ENCODE measurements at places on chromosomes 4 and X. TPM values are rescaled to one million over a fixed set of nuclear protein-coding genes. Genes with fewer than 3 reads are reported as not detected.

Gene TREX2
- total RNA-seq: 2.0 TPM

GRCh38 chr4:123952530-123953274 lies 556.1 kb downstream of the SPRY1 start:
- no peak for DNase-seq

GRCh38 chr4:183550345-183551093 lies 45.7 kb downstream of the ING2 start:
- no peak for DNase-seq

Gene IGFBP7
- 20.6 TPM for total RNA-seq

Gene GPR82
- not detected for total RNA-seq

DNA sequence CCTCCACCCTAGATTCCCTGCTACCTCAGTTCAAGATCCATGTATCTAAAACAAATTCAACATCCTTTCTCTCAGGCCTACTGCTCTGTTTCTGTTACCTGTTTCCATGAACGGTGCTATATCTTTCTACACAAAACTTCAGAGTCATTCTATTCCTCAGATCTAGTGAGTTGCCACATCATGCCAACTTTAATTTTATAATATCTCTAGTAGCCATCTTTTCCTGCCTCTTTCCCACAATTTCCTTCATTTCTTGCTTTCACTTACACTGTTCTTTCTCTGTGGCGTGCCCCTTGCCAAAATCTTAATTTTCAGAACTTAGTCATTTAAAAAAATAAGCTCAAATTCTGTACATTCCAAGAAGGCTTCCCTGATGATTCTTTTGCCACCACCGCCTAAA lies 15.2 kb downstream of the GUCY1A1 start:
- DNase-seq: no peak

GRCh38 chrX:151680805-151681204 lies 14.5 kb upstream of the PRRG3 start:
- DNase-seq: peak; percentile 70

GRCh38 chrX:15874672-15875071 lies 20.1 kb upstream of the AP1S2 start:
- DNase-seq: peak; percentile 42

Gene FGF13
- not detected for total RNA-seq

- DNase-seq: peak; percentile 40
Measured at GRCh38 chr4:140238351-140239056, 84.5 kb upstream of the MAML3 start.

Gene YY2
- total RNA-seq: 4.7 TPM

GRCh38 chrX:23435575-23435974 lies 100.9 kb downstream of the PTCHD1 start:
- no peak for DNase-seq

DNA sequence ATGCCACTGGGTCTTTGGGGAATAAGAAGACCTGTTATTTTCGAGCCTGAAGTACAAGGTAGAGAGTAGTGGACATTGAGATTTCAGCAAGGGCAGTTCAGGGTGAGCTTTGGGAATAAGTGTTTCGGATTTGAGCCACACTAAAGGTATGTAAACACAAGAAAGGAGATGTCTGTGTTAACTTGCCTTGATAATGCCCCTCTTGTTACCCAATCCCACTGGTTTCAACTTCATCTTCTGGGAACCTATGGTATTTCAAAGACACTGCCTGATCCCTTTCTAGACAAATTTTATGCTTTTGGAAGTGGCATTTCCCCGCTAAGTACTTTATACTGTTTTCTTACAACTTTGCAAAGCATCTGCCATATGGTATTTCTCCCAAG lies 79.4 kb downstream of the SLC9A6 start:
- DNase-seq: no peak

GRCh38 chr4:6720202-6720699 lies 4.3 kb downstream of the BLOC1S4 start:
- DNase-seq: peak; percentile 89

Gene CYTL1
- total RNA-seq: not detected

Gene TXK
- 2.8 TPM for total RNA-seq

Gene XKRX
- 0.83 TPM for total RNA-seq

Gene VGLL1
- 92.2 TPM for total RNA-seq

Gene AREG
- 230 TPM for total RNA-seq

DNA sequence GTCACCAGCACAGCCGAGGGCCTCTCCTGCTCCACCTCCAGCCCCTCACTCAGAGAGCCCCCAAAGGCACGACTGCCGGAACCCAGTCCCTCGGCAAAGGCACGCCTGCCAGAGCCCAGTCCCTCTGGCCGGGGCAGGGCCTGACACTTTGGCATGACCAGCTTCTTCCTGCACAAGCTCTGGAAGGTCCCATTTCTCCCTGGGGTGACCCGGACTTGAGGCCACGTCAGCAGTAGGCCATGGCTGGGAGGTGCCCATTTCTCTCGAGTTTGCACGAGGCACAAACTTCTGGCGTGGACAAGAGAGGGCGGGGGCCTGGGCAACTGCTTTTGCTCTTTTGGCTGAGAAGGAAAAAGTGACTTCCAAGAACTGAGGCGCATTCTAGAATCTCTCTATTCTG lies 62.2 kb upstream of the GPR78 start:
- no peak for DNase-seq

Gene PRSS12
- total RNA-seq: 48.7 TPM

GRCh38 chr4:18105030-18106011 lies 83.8 kb upstream of the LCORL start:
- DNase-seq: no peak

DNA sequence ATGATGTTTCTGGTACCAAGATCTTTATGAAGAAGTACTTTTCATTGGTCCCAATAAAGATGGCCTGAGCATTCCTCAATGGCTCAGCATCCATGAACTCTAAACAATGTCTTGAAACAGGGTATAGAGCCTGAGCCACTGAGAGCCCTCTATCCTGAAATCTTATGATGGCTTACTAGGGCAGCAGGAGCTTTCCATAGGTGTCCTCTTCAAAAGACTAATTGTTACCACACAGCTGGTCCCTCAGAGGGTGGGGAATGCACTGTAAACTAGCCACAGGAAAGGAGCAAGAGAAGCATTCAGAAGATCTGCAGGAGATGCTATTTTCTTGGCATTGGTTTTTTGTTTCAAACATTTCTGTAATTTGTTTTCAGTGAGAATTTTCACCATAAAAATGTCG lies 5.6 kb upstream of the BANK1 start:
- no peak for DNase-seq

DNA sequence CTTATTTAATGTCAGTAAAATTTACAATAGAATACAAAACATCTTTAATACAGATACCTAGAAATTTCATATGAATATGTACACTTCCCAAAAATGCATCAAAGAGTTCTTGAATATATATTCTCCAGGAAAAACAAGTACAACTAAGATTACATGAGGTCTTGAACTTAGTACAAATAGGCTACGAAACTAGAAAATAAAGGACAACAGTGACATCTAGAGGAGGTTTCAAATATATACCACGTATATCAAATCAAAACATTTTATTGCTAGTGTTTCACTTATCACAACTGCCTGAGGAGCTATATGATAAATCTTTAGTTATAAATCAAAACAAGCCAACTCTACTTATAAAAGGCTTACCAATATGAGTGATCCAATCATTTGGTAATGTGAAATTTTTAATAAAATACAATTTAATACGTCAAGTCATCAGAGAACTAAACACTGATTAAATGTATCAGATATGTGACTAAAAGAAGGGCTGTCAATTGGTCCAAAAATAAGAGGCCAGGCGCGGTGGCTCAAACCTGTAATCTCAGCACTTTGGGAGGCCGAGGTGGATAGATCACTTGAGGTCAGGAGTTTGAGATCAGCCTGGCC lies 36.6 kb downstream of the ANAPC10 start:
- no peak for DNase-seq

DNA sequence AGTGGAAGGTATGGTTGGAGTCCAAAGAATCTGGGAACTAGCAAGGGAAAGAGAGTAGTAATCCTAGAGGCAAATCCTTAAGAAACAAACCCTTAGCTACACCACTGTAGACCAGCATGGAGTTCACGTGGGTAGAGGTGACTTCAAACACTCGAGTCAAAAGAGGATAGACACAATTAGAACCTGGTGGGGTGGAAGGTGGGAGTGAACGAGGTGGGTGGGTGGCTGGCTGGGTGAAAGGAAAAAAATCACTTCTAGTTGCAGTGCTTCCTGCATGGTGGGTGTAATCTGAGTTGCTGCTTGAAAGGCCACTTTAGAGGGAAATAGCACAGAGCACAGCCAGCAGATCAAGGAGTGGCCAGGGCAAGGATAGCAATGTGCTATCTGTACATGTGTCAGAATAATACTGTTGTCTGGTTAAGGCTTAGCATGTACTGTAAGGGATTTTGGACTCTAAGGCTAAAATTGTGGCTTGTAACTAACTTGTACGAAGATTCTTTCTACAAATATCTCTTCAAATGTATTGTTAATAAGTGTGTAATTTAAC lies 356.2 kb downstream of the GRIA2 start:
- no peak for DNase-seq

DNA sequence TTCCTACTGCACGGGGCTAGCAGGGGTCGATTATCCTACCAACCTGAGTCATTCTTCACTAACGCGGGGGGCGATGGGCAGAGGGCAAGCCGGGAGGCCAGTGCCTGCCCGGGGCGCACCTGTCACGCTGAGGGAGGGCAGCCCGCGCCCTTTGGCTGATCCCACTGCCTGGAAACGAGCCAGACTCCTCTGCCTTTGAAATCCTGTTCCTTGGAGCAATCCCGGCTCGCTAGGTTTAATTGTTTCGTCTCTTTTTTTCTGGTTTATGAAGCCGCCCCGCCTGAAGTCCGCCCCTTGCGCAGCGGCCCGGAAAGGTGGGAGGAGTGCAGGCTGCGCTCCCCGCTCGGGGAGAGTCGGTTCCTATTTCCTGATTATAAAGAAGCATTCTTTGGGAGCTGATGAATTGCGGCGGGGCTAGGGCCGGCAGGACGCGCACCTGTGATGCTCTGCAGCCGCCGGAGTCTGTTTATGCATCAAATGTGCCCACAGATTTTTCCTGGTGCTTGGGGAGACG lies 484.2 kb downstream of the BCOR start:
- peak; percentile 18 for DNase-seq

- no peak for DNase-seq
Measured at GRCh38 chrX:126137899-126138298, 28.2 kb downstream of the DCAF12L2 start.

DNA sequence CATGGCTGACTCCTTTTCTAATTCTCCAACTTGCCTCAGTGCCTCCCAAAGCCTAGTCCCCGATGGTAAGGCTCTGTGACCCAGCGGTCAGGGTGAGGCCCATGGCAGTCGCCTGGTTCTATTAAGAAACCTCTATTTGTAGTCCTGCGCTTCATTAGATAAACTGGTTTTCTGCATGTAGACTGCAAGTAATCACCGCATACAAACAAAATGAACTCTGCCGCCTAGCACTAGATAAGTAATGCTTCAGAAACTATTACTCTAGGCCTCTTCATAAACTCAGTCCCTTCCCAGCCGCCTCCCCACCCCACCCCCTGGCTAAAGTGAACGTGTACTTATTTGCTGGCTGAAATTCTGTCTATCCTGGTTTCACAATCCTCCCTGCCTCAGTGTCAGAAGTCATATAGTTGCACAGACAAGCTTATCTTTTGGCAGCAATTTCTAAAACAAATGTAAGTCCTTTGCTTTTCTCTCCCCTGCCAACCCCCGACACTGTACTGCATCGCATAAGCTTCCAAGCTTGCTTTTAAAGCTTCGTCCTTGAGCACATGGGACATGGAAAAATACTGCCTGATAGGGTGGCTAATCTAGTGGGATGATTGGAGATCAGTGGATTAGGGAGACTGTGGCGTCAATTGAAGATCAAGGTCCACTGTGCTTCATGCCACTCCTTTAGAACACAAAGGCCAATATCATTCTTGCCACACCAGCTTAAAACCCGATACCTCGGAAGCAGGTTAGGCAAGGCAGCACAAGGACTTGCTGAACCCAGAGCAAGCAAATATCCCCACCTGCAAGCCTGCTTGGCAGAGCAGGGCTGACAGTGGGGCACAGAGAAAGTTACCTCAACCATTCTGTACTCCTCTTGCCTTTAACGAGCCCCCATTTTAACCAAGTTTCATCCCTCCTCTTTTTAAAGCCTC lies 125.8 kb downstream of the IRF2 start:
- peak; percentile 66 for DNase-seq

Gene PRR32
- total RNA-seq: not detected

DNA sequence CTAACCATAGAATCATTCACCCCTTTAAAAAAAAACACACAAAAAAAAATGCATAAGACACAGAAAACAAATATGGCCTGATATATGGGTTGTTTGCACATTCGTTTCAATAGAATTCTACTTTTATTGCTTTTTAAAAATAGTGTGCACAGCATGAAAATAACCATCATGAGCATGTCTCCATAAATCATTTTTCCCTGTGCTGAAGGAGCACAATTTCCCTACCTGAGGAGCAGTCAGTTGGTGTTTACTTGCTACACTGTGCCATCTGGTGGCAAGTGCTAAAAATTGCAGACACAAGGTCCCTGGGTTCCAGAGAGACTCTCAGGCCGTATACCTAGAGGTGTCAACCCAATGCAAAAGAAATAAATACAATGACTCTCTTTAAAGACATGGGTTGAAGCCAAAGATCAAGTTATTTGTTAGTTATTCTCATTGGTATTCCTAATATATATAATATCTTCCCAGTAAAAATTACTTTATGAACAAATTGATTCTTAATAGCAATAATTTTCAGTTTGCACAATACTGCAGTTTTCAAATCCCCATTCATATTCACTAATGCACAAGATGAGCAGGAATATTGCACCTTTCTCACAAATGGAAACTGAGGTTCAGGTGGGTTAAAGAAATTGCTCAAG lies 551.4 kb downstream of the IQCM start:
- peak; percentile 30 for DNase-seq

Gene MAGEA9B
- not detected for total RNA-seq

Gene TRIM2
- 35.5 TPM for total RNA-seq

DNA sequence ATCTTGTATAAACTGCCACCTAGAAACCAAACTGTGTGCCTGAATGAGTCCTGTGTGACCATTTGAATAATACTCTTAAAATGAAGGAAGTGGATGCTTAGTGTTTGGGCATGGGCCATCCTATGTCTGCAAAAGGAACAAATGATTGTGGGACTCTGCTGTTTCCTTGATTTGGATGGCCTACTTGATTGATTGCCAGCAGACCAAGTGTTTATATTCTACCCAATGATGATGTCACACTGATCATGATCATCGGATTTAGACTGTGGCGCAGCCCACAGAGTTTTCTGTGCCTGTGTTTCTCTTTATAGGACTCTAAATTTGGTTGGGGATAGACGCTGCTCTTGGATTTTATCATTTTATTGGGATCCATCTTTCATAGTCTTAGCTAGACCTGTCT lies 4.4 kb downstream of the SEPTIN11 start:
- no peak for DNase-seq

Gene PAGE1
- not detected for total RNA-seq

Gene CD40LG
- not detected for total RNA-seq

DNA sequence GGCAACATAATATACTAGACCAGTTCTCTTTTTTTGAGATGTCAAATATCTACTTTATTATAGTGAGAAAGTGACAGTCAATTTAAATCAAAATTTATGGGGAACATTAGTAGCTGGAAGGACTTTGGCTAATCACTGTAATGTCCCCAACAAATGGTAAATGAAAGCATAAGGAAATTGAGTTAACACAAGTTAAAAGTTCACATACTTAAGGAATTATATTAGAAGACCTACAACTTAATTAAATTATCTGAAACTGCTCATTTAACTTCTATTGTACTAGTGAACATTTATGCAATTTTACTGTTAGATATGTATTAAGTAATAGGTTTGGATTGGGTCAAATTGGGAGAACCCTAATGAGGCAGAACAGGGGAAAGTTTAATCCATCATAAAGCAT lies 160.3 kb upstream of the TENM3 start:
- DNase-seq: no peak
